ENCODE measurements at places on chromosomes 3 and 15.

GRCh38 chr3:101061312-101061711 is 68.1 kb upstream of the ABI3BP start:
- no peak for DNase-seq

DNA sequence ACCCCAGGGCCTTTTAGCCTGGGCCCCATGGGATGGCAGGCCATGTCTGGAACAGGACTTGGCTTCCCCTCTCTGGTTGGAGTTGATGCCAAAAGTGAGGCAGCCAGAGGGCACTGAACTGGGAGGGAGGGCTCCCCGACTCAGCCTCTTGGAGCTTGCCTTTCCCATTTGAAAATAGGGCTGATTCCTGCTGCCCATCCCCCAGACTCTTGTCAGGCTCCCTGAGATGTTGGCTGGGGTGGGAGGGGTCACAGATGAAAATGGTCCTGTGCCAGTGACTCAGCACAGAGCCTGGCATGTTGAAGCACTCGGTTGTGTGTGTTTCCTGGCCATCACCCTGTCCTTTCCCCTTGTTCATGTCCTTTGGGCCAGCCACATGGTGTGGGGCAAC is 6.6 kb downstream of the PPCDC start:
- no peak for DNase-seq

GRCh38 chr15:60994963-60995475 is 234.1 kb downstream of the RORA start:
- DNase-seq: no peak

GRCh38 chr15:31280046-31280830 is 46.4 kb upstream of the KLF13 start:
- DNase-seq: no peak

DNA sequence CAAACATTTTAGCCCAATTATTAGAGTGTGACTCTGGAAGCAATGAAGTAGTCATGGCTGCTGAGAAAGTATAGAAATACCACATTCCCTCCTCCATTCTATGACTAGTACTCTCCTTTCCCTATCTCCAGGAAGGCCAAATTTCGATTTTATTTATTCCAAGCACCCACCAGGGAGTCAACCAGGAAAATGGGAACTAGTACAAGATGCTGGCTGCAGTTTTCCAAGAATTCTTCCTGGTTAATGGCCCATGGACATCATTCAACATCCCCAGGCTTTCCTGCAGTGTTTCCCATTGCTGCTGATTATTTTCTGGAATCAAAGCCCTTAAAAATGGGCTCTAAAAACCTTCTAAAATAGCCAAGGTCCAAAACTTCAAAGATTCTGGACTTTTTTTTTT is 247.9 kb upstream of the STT3B start:
- no peak for DNase-seq

All from GM18507 (cell line).